Heart right ventricle (tissue), 16 donors: ENCODE measurements at places on chromosomes 1 and 21. TPM values are rescaled to one million over a fixed set of nuclear protein-coding genes. Genes with fewer than 3 reads are reported as not detected.

DNA sequence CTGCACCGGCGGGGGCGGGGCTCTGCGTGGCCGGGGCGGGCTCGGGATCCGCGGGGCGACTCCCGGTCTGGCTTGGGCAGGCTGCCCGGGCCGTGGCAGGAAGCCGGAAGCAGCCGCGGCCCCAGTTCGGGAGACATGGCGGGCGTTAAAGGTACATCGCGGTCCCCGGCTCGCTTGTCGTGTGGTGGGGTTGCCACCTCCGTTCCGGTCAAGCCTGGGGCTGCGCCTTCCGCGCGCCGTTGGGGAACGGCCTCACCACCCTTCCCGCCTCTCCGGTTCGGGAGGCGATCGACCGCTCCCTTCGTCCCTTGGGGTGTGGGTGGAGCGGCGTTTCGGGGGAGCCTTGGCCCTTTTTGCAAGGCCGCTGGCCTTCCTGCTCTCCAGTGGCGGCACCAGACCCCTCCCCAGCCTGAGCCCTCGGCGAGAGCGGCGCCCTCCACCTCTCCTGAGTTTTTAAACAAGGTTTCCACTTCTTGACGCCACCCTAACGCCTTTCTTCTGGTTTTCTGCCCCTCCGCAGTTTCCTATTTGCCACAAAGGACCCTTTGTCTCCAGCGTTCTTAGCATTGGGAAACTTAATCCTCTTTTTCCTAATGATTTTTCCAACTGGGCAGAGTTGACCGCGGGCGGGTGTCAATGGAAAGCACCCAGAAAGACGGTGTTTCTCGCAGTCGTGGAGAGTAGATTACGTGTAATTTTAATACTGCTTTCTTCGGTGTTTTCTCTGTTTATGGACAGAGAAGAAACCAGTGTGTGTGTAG, at the start of the genes LEPR and LEPROT:
Gene LEPR, plus strand, starts transcription at position 79 of the 761 bp plus-strand sequence. CDS start 144,898 bp downstream, outside the sequence.
Gene LEPROT, plus strand, starts transcription at position 79 of the 761 bp plus-strand sequence. Its CDS starts 57 bp downstream, at position 136.
- DNase-seq, result no peak

DNA sequence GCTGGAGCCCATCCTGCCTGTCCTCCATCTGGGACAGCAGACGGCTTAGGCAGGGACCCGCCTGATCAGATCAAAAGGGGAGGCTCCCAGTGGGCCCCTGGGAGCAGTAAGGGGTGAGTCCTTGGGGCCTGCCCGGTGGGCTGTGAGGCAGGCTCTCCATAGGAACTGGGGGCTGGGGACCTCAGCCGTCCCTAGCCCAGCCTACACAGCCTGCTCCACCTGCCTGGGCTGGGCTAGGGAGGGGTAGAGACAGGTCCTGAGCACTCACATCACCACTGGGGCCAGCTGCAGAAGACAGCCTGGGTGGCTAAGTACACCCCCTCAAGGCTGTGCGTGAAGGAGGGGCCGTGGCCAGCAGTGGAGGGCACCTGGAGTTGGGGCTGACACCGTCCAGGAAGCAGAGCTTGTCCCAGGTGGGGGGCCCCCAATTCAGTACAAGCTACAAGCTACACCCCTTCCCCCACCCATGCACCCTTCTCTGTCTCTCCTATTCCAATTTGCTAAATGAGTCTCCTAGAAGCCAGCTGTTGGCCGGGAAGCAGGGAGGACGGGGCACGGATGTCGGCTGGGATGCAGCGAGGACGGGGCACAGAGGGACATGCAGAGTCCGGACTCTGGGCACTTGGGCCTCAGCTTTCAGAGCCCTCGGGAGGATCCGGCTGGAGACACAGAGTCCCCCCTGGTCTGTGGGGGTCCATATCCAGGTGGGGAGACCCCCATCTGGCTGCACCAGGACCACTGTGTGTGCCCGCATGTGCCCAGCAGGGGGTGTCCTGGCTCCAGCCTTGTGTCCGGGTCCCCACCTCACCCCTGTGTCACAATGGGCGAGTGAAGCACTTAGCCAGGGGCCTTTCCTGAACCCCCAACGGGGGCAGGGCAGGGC, 1.7 kb downstream of the ISG15 start:
- DNase-seq, result no peak

The WDR77 gene
- 39.5 TPM for total RNA-seq

- no peak for DNase-seq
These were observed 24.5 kb upstream of the MEF2D start for GRCh38 chr1:156525071-156525501.

GRCh38 chr1:16144325-16145029, 11.4 kb downstream of the EPHA2 start:
- DNase-seq, result no peak

DNA sequence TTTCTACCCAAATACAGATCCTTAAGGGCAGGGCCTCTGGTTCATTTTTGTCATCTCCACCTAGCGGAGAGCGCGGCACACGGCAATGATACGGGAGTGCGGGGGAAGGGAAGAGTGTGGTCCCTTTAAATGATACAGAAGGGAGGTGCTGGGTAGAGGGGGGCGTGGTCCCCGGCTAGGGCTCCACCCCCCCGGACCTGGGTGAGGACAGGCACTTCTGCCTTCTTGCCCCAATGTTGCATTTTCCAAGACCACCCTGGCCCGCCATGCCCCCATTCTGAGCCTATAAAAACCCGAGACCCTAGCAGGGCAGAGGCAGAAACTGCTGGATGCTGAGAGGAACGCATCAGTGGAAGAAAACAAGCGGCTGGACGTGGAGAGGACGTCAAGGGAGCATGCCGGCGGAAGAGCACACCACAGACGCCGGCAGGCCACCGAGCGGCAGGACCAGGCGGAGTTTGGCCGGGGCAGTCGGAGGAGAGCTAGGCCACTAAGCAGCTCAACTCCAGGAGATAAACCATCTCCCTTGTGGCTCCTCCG, 30.0 kb downstream of the LRRC3 start:
- DNase-seq, result no peak

- peak; percentile 6 for DNase-seq
These were observed 514 bp downstream of the AGL start for GRCh38 chr1:99850459-99851291.

DNA sequence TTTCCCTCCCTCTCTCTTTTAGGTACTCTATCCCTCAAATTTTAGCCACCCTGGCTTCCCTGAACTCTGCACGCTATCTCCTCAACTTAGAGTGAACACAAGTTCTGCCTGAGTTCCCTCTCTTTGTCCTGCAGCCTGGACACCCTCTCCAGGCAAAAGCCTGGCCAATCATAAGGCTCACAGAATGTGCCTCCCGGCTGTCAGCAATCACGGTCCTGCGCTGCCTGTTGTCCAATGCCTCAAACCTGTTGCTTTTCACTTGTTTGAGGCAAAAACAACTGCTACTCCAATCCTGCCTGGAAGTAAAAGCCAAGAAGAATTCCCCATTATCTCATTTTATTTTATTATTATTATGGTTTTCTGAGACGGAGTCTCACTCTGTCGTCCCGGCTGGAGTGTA, 66.1 kb downstream of the LGR6 start:
- no peak for DNase-seq

The ANGPTL3 gene
- not detected for total RNA-seq

DNA sequence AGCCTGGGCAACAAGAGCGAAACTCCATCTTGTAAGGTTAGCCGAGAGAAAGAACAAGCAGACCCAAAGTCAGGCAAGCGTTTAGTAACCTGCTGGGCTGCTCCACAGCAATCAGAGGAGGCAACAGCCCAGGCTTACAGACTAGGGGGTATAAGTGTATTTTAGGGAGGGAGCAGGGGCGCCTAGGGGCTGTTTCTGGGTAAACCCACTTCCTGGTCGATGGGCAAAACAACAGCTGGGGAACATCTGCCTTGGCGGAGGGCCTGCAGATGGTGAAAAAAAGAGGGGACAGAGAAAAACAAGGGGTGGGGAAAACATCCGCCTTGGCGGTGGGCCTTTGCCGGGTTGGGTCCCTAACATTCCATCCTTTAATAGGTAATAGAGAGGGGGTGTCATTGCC, 5.2 kb downstream of the TAS1R1 start:
- DNase-seq, result no peak

GRCh38 chr21:36359185-36359584, 26.0 kb upstream of the CHAF1B start:
- DNase-seq, result no peak

- no peak for DNase-seq
These were observed 6.8 kb upstream of the LRRN2 start for GRCh38 chr1:204692325-204692840.

- DNase-seq, result no peak
These were observed 6.4 kb downstream of the OR2C3 start for GRCh38 chr1:247529771-247530355.

The FAM72B gene
- total RNA-seq, result 0.34 TPM

DNA sequence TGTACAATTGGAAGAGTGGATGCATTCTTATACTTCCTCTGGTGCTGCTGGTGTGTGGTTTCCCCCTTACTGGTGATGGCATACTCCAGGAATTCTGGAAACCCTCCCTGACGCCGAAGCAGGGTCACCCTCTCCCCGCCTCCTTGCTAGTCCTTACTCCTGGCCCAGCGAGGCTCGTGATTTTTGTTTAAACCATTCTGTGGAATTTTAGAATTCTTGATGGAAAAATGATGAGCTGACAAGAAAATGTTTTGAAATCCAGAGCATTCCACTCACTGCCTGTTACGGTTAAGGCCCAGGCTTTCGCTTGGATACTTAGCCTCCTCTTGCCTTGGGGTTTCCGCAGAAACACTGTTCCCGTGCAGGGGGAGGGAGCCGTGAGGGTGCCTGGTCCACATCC, 41.1 kb downstream of the IL6R start:
- DNase-seq, result no peak

DNA sequence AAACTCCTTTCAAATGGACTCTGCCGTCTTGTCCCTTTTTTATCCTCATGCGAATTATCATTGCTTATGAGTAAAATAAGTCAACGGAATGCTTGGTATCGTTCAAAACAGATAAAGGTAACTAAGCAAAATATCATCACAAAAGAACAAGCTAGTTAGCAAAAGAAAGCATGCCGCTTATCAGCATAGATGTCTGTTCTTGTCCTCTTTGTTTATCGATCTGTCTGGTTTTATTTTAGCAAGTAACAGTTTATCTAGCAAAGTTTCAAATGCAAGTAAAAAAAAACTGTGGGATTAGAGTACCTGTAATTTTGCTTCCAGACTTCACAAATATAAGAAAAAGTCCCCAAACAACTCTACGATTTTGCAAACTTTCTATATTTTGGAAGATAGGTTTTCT, 561.5 kb downstream of the USP25 start:
- DNase-seq, result no peak

DNA sequence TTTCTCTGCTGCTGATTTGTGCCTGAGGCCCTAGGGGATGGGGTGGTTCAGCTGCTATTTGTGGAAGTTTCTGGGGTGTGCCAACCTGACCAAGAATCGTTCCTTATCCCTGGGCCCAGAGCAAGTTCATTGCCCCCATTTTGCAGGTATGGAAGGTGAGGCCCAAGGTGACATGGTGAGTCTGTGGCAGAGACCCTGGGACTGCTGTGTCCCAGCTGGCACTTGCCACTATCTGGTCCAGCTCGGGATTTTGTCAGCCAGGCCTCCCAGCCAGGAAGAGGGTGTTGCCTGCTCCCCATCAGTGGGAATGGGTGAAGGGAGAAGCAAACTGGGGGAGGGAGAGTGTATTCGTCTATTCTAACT, 18.9 kb upstream of the LRP8 start:
- no peak for DNase-seq

The RGS1 gene
- total RNA-seq, result 0.30 TPM

The PPIH gene
- total RNA-seq, result 18.5 TPM

- no peak for DNase-seq
These were observed 3.1 kb downstream of the NUCKS1 start for GRCh38 chr1:205746757-205747412.

The CNKSR1 gene
- total RNA-seq, result 2.5 TPM

The UBE2Q1 gene
- 49.1 TPM for total RNA-seq

GRCh38 chr1:182185842-182186756, 124.6 kb upstream of the ZNF648 start:
- DNase-seq, result no peak

GRCh38 chr1:170765712-170766330, 101.9 kb downstream of the PRRX1 start:
- no peak for DNase-seq

DNA sequence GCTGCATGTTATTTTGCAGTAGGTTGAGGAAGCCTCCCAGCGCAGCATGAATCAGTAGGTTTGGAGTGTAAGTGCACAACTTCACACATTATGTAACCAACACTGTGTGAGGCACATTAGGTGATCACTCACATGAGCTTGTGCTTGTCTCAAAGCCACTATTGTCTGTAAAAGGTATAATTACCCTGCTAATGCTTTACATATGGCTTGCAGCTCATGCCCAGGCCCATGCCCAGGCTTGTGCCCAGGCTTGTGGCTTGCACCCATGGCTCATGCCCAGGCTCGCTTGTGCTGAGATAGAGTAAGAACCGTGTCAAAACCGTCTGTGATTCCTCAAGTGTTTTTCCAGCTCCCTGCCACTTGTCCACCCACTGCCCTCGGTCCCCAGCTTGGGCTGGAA, 596.3 kb downstream of the LTN1 start:
- no peak for DNase-seq

DNA sequence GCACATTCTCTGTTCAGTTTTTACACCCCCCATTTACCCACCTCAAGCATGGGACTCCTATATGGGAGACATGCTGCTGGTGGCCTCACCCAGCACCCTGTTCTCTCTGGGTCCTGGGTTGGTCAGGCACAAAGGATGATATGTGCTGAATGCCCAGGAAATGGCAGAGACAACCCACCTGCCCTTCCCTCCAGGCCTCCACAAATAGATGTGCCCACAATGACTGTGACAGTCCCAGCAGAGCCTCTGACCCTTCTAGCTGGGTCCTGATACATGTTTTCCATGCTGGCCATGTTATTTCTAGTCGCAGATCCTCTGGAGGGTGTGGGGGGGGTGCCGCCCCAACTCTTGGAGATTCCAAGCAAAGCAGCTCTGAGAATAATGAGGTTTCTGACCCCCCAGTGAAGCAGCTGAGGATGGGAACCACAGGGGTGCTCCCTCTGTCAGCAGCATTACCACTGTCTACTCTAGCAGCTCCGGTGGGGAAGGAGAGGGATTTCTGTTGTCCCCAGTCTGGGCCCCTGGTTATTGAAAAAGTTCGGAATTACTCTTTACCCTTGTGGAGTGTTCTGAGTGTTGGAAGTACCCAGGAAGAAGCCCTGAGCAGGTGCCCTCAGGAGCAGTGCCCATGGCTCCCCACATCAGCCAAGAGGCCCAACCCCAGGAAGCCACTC, 1.2 kb upstream of the CCDC28B start:
- no peak for DNase-seq

DNA sequence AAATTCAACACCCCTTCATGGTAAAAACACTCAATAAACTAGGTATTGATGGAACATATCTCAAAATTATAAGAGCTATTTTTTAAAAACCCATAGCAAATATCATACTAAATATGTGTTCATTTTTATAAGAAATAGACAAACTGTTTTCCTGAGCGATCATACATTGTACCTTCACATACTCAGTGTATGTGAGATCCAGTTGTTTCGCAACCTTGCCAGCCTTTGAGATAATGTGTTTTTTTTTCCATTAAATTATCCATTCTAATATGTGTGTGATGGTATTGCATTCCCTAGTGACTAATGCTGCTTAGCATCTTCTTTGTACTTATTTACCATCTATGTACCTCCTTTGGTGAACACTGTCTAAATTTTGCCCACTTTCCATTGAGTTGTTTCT, 47.1 kb downstream of the CFH start:
- no peak for DNase-seq

GRCh38 chr1:32138965-32139364, 31.1 kb downstream of the KPNA6 start:
- no peak for DNase-seq

The URB2 gene
- 4.8 TPM for total RNA-seq

- no peak for DNase-seq
These were observed 3.6 kb upstream of the PLEKHG5 start for GRCh38 chr1:6495041-6495441.

- peak; percentile 66 for DNase-seq
These were observed 5.2 kb upstream of the ABCB10 start for GRCh38 chr1:229563701-229564100.

The ETV3L gene
- not detected for total RNA-seq

The MIER1 gene
- total RNA-seq, result 22.4 TPM

GRCh38 chr21:45818276-45818903, 163.2 kb upstream of the COL6A1 start:
- DNase-seq, result no peak

The CHIA gene
- total RNA-seq, result not detected
